Naive thymus-derived CD4-positive, alpha-beta T cell (primary cell): ENCODE measurements at places on chromosomes 12 and 14. TPM values are rescaled to one million over a fixed set of nuclear protein-coding genes. Genes with fewer than 3 reads are reported as not detected.

TAS2R9 gene
- total RNA-seq, result 0.20 TPM in 1 of 2 replicates, not detected in the other

HOXC12 gene
- not detected for total RNA-seq

FOS gene
- 11.3 TPM for total RNA-seq

EML5 gene
- 5.4 TPM for total RNA-seq

TXNRD1 gene
- 35.6 TPM for total RNA-seq

SSPN gene
- not detected for total RNA-seq

BRF1 gene
- 72.6 TPM for total RNA-seq

CLEC2A gene
- not detected for total RNA-seq

EXOC3L4 gene
- total RNA-seq, result not detected

DHRS2 gene
- not detected for total RNA-seq

SSTR1 gene
- not detected for total RNA-seq

GALNT4 gene
- total RNA-seq, result 6.7 TPM

SOAT2 gene
- not detected for total RNA-seq

GPN3 gene
- 5.1 TPM for total RNA-seq

SERPINA5 gene
- not detected for total RNA-seq

FSCB gene
- total RNA-seq, result not detected
